ENCODE measurements at places on chromosomes 12 and 14. TPM values are rescaled to one million over a fixed set of nuclear protein-coding genes. Genes with fewer than 3 reads are reported as not detected.

GRCh38 chr12:13071305-13072280, 27.4 kb downstream of the FAM234B start:
- no peaks in the 10 kb centered on the region for H3K27me3 ChIP-seq
- no peak overlapping the region for H3K27ac ChIP-seq
- H3K4me3 ChIP-seq = no peak overlapping the region
- DNase-seq = no peak

DNA sequence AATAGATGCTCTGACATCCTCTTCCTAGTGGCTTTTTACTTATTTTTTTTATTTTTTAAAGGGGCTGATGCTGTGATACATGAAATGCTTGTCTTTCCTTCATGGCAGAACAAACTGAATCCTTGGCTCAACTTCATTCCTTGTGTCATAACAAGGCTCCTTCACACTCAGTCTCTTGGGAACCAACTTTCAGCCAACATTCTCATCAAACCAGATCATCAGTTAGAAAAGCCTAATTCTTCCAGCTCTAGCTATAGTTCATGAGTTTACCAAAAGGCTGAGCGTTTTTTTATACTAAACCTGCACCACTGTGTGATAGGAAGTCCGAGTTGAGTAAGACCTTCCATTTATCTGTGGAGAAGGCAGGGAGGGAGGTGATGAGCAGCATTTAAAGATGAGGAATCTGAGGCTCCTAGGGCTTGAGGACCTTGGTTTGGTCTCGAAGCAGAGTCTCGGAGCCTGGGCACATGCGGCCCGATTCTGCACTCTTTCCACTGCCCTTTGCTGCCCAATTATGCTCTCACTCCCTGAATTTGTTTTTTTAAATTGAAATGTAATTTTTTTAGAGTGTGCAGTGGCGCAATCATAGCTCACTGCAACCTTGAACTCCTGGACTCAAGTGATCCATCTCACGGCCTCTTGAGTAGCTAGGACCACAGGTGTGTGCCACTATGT, 8.2 kb downstream of the GPRC5D start:
- H3K27me3 ChIP-seq = no peaks in the 10 kb centered on the region
- no peaks in the 10 kb centered on the region for H3K36me3 ChIP-seq
- no peak overlapping the region for H3K4me3 ChIP-seq
- H3K4me1 ChIP-seq = no peaks in the 10 kb centered on the region
- DNase-seq = no peak

KRT75 gene
- not detected for polyA plus RNA-seq

- no peak overlapping the region for H3K27ac ChIP-seq
- no peaks in the 10 kb centered on the region for H3K36me3 ChIP-seq
- H3K4me3 ChIP-seq = no peak overlapping the region
- DNase-seq = no peak
These were observed 7.7 kb downstream of the DDN start for GRCh38 chr12:48991247-48992050.

PROX2 gene
- 1.5 TPM for polyA plus RNA-seq

ADAM21 gene
- 0.09 TPM for polyA plus RNA-seq

GRCh38 chr12:100842156-100842555, 47.6 kb downstream of the ANO4 start:
- no peak overlapping the region for H3K4me3 ChIP-seq
- H3K36me3 ChIP-seq = no peaks in the 10 kb centered on the region
- H3K27ac ChIP-seq = no peak overlapping the region
- H3K4me1 ChIP-seq = no peaks in the 10 kb centered on the region
- no peaks in the 10 kb centered on the region for H3K27me3 ChIP-seq

CACNA1C gene
- 5.9 TPM for polyA plus RNA-seq

- H3K4me1 ChIP-seq = no peaks in the 10 kb centered on the region
- H3K27me3 ChIP-seq = peaks cover 15% of the 10 kb centered on the region
- no peak overlapping the region for H3K4me3 ChIP-seq
These were observed 92.6 kb downstream of the RPS29 start for GRCh38 chr14:49493557-49493956.

CDKN3 gene
- polyA plus RNA-seq = 15.1 TPM

GRCh38 chr12:56119361-56119796, 1.3 kb downstream of the ZC3H10 start:
- no peaks in the 10 kb centered on the region for H3K27me3 ChIP-seq
- DNase-seq = peak; percentile 87
- H3K36me3 ChIP-seq = peaks cover 20% of the 10 kb centered on the region

PRB2 gene
- polyA plus RNA-seq = 0.28 TPM
